ENCODE measurements at places on chromosomes 7 and 10.

DNA sequence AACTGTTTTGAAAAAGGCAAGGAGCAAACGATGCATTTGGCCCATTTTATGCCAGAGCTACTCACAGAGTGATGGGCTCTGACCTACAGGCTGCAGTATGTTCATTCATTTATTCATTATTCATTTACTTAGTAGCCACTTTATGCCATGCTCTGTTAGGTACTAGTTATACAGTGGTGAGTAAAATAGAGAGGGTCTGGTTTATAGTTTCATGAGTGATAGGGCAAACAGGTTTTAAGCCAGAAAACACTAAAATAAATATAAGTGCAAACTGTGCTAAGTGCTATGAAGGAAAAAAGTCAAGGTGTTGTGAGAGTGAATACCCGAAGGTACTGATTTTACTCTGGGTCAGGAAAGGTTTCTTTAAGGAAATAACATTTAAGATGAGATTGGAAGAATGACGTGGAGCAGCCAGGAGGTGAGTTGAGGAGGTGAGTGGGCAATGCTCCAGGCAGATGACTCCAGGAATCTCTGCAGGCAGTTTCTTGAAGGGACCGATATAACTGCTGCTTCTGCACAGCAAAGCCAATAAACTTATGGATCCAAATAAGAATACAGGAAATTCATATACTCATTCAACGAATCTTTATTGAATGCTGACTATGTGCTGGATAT is 56.9 kb upstream of the FAM133B start:
- DNase-seq: no peak

DNA sequence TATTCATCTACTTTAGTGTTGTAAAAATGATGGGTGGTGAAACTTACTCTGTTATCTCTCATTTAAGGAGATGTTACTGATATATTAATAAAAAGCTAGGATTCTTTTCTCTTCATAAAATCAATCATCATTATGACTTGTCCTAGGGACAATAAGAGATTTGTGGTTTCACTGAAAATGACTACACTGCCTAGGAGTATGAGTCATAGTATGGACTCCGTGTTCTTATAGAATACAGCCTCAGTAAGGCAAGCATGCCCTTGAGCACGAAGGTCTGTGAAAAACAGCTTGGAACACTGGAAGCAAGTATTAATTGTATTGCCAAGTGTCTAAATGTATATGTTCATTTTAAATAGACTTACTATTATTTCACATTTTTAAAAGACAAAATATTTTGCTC is 749.2 kb upstream of the PCDH15 start:
- no peak for DNase-seq

- DNase-seq: no peak
Observed at GRCh38 chr10:2529945-2530344, 537.4 kb upstream of the PFKP start.

- DNase-seq: no peak
Observed at GRCh38 chr7:137954614-137955013, 47.3 kb downstream of the CREB3L2 start.

- no peak for DNase-seq
Observed at GRCh38 chr10:49143249-49143648, 9.4 kb upstream of the FAM170B start.

GRCh38 chr7:95317546-95317945 is 6.8 kb downstream of the PON1 start:
- DNase-seq: no peak

DNA sequence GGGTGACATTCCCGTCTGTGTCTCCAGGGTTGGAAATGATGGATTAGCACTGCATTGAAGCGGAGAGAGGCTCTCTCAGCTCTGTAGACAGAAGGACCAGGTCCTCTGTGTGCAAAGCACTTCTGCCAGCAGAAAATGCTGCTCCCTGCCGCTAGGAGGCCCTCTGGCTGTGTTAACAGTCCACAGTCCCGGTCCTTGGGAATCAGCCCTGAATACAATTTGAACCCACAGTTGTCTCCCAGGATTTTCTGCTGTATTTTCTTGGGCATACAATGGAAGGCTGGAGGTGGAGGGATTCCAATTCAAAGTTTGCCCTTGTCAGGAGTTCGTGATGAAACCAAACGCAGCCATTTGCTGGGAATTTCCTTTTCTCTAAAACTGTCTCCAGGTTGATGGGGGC is 205.2 kb downstream of the GLRX3 start:
- DNase-seq: no peak

GRCh38 chr7:84914598-84914997 is 272.3 kb downstream of the SEMA3D start:
- no peak for DNase-seq

GRCh38 chr7:32958046-32959025 is 1.1 kb downstream of the FKBP9 start:
- peak; percentile 50 for DNase-seq

DNA sequence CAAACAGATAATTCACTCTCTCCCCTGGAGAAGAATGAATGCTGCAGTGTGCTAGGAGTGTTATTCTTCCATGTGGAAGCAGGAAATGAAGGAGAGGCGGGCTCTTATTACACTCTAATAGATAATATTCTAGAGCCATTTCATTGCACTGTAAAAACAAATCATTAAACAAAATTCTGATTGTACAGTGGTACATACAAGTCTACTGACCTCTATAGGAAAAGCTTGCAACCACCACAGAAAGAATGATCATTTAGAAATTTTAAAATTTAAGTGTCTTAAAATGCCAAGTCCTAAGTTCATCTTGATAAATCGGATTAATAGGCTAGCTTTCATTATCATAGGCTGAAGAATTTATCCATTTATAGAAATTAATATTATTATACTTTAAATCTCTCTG is 960.3 kb upstream of the LRRN3 start:
- no peak for DNase-seq

GRCh38 chr7:51187941-51188340 is 128.7 kb downstream of the COBL start:
- peak; percentile 34 for DNase-seq

DNA sequence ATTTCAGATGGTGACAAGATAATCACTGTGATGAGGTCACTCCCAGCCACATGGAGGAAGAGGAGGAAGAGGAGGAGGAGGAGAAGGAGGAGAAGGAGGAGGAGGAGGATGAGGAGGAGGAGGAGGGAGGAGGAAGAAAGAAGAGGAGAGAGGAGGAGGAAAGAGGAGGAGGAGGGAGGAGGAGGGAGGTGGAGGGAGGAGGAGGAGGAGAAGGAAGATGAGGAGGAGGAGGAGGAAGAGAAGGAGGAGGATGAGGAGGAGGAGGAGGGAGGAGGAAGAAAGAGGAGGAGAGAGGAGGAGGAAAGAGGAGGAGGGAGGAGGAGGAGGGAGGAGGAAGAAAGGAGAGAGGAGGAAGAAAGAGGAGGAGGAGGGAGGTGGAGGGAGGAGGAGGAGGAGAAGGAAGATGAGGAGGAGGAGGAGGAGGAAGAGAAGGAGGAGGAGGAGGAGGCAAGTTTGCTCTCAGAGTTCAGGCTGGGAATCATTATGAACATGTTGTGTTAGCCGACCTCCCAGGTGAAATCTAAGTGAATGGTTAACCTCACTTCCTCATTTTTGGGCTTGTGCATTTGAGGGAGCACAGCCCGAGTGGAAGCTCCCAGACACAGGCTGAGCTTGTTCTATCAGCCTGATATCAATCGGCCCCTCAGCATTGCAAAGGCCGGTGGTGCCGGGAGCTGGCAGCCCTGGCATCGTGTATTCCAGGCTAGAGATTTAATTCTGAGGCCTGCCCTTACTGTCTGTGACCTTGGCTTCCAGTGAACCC is 236.2 kb upstream of the PITRM1 start:
- DNase-seq: no peak

DNA sequence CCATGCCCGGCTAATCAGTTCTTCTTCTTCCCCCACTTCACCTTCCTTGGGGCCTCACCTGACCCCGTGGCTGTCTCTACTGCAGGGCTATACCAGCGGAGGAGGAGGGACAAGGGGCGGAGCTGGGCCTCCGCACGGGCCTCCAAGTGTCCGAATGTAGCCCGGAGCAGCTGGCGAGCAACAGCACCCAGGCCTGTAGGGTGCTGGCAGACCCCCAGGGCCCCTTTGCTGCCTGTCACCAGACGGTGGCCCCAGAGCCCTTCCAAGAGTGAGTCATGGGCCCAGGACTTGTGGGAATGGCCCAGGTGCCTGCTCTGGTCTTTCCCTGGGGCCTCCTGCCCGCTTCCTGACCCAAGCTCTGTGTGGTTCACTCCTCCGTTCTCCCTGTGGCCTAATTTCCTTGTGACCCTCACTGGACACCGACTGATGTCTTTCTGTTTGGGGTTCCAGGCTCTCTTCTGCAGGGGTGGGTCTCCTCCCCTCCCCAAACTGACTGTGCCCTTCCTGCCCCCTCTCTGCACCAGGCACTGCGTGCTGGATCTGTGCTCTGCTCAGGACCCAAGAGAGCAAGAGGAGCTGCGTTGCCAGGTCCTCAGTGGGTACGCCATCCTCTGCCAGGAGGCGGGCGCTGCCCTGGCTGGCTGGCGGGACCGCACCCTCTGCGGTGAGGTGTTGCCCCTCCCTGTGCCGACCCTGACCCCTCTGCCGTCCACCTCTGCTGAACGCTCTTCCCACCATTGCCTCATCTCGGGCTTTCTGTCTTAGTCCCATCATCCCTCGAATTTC is 35.2 kb downstream of the EPHB4 start:
- DNase-seq: peak; percentile 7

DNA sequence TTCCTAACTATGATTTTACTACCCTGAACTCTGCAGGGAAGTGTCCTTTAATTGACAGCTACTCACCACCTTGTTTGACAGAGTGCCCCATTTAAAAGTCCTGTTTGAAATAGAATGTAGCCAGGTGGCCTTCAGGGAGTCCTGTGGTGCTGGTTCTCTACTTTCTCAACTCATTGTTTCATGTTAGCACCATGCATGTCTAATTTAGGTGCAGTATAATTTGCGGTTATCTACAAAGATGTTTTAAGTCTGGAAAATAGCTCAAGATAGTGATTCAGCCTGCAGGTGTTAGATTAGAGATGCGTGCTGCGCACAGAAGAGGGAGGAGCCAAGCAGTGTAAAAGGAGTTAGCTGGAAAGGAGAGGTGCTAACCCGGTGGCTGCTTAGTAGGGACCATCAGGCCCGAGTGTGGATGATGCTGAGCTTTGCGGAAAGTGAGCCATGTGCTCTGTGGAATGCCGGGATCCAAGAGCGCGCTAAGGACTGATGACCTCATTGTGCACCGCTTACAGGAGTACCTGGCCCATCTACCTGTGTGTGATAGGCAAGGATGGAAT is 1.2 kb downstream of the CCM2 start:
- no peak for DNase-seq

- DNase-seq: no peak
Observed at GRCh38 chr10:118698421-118698820, 56.3 kb downstream of the CACUL1 start.

GRCh38 chr7:5528071-5528814 is 104.6 kb upstream of the TNRC18 start:
- DNase-seq: no peak

DNA sequence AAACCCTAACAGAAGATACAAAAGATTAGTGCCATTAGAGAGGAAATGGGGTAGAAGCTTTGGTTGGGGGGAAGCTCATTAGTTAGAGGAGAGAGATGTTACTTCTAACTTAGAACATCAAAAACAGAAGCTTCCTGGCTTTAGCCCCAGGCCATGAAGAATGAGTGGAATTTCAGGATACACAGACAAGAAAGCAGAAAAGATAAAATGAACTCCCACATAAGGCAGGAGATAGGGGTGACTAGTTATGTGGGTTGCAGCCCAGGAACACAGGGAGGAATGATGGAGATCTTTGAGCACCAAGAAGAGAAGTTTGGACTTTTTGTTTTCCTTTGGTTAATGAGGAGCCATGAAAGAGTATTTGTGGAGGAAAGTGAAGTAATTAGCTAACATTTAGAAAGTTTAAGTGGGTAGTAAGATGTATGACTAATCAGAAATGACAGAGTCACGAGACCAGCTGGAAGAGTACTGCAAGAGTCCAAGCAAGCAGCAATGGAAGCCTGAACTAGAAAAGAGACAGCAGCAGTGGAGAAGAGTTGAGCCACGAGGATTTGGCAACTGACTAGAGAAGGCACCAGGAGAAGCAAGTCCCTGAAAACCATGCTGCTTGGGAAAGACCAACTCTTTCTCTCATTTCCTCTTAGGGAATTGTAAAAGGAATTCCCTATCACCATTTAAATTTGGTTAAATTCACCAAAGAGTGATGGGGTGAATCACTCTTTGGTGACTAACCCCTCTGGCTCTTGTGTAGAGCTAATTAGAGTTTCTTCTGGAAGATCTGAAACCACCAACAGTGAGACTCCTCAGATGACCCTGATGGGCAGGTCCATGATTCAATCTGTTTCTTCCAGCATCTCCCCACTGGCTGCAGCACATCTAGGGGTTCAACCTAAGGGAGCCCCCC is 131.9 kb downstream of the KCNMA1 start:
- DNase-seq: peak; percentile 84

DNA sequence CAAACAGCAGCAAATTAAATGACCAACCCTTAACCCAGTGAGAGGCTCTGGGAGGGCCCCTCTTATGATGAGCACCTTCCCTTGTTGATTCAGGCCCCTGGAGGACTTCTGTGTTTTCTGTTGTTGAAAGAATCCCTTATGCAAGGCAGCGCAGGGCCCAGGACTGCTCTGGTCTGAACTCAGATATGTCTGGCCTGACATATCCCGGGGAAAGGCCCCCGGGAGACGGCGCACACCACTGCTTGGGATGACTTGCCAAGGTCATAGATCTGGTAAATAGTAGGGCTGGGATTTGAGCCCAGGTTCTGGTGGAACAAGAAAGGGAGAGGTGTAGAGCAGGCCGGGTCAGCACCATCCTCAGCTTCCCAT is 124.0 kb downstream of the AOAH start:
- no peak for DNase-seq

DNA sequence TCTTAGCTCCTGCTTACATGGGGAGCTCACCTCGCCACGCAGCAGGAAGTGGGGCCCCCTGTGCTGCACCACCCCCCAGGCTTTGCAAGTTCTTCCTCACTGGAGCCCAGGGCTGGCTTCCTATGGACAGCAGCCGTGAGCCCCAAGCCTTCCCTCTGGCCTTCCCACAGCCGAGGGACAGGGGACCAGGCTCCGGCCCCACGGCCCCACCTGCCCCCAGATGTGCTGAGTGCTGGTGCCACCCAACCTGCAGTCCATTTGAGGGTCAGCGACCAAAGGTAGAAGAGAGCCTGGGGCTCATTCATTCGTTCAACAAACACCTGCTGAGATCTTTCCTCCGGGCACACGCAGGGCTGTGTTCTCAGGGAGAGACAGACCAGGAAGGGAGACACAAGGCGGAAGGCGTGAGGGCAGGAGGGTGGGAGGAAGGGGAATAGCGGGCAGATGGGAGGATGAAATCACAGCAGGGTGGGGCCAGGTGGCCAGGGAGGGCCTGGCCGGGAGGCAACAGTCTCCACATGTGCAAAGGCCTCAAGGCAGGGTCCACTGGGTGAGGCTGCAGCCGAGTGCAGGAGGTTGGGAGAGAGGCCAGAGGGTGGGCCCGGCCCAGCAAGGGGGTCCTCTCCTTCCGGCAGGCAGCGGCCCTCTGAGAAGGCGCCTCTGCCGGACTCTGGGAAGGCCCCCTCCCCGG is 100.1 kb downstream of the FOXL3 start:
- peak; percentile 10 for DNase-seq

- DNase-seq: no peak
Observed at GRCh38 chr7:158651968-158652565, 52.5 kb downstream of the NCAPG2 start.
